Hindlimb muscle (tissue), 1 donor: ENCODE measurements at places on chromosomes 2 and 18.

- DNase-seq: no peak
These were observed 28.8 kb downstream of the ANKRD30B start for GRCh38 chr18:14776801-14777200.

- no peak for DNase-seq
These were observed 1.9 kb upstream of the STAT4 start for GRCh38 chr2:191152482-191153240.

GRCh38 chr2:219273937-219274336, 5.2 kb upstream of the DNAJB2 start:
- no peak for DNase-seq

DNA sequence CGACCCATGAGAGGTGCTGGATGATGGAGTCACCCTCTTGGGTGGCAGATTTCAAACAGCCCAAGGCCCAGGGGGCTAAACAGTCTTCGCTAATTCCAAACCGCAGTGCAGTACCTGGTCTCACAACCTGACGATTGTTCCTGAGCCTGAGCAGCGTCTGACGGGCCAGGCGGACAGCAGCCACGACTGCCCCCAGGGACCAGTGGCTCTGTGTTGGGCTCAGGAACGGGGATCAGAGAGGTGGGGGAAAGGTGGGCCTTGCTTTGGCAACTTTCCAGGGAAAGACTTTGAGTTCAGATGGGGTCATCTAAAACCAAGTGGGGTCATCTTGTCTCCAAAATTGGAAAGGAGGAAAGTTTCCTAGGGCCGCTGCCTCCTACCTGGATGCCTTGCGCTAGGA, 492 bp downstream of the COLEC11 start:
- DNase-seq: no peak

DNA sequence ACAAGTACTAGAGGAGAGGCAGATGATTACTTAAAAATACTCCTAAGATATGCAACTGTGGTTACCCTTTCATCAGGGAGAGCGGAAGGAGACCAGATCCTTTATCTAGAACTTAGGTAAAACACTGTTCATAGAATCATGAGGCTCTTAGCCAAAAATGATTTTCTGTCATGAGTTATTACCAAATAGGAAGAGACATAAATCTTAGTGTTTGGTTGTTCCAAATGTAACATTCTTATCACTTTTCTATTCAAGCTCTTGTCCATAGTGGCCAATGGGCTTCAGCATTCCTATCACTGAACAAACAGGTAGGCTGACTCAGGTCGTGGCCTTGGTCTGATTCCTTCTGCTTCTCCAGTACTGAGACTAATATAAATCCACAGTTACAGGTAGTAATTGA, 38.5 kb downstream of the RPRD1A start:
- DNase-seq: no peak

- no peak for DNase-seq
These were observed 747.0 kb downstream of the BCL11A start for GRCh38 chr2:59806486-59806885.

GRCh38 chr18:8279346-8279745, 329.9 kb upstream of the RAB12 start:
- no peak for DNase-seq

- no peak for DNase-seq
These were observed 2.4 kb upstream of the VPS54 start for GRCh38 chr2:64021578-64021977.

GRCh38 chr2:20291106-20291564, 59.5 kb downstream of the PUM2 start:
- peak; percentile 33 for DNase-seq

GRCh38 chr2:112682101-112682500, 36.4 kb downstream of the SLC20A1 start:
- no peak for DNase-seq

DNA sequence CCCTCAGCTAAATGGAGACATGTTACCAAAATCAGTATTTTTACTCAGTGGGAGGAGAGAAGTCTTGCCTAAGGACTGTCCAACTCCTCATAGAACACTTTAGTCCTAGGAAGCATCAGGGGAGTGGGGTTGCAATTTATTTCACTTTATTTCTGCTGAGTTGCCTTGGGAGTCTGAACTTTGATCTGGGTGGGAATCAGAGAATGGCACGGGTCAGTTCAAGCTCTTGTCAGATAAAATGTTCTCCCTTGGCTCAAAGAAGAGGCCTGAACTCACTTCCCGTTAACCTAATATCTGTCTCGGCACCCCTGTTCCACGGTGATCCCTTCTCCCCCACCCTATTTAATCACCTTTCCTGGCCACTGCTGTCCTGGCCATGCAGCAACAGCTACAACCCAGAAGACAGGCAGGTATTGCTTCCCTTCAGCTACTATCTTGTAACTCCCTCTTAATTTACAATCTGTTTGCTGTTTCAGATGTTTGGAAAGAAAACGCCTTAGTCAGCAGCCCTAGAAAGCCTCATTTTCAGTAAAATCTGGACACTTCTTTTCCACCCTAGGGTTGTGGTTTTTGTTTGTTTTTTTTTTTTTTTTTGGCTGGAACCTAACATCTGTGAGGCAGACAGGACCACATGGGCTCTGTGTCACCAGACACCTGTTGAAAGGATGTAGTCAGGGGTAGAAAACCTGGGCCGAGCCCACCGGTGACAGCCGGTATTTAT, 52.5 kb downstream of the SERTAD2 start:
- no peak for DNase-seq

GRCh38 chr2:107808959-107809358, 17.7 kb upstream of the RGPD4 start:
- DNase-seq: peak; percentile 12

GRCh38 chr2:119436993-119437772, 5.5 kb downstream of the TMEM37 start:
- no peak for DNase-seq

DNA sequence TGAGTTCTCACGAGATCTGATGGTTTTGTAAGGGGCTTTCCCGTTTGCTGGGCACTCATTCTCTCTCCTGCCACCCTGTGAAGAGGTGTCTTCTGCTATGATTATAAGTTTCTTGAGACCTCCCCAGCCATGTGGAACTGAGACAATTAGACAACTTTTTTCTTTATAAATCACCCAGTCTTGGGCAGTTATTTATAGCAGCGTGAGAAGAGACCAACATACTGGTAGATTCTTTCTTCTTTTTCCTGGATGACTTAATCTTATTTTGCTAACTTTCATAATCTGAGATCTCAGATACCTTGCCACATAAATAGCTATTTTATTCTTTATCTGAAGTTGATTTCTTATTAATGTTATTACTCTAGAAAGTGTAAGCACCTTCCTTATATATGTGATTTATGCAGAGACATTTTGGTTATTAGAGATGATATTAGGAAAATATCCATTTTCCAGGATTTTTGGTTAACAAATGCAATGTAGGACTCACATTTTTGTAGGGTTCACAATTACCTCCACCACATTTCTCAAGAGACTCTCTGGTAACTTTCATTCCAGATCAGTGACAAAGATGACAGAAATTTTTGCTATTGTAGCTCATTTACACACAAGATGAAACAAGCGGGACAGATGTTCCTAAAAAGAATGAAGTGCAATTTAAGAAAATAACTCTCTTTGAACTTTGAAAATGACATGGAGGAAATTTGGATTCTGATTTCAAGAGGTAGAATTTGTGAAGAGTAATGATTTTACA, 97.9 kb upstream of the RND3 start:
- DNase-seq: no peak

DNA sequence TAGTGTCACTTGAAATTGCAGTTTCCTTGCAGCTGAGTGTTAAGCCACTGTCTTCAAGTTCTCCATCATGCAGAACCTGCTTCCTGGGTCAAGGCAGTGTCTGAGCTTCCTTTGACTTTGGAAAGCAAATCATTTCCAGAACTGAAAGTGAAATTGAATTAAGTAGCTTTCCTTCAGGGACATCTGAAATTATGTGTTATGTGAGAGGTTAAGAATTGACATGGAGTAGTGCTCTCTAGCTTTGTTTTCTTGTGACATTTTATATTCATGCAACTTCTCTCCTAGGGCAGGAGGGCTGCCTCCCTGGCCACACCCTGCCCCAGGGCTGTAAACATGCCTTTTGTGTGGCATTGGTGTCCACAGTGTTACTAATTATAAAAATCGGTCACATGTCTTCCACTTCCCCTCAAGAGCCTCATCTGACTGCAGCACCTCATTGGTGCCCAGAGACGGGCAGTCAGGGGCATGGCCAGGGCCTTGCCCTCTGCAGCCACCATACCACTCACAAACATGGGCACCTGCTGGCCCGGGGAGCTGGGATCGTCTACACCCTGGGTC, 14.4 kb downstream of the RAB12 start:
- DNase-seq: no peak

DNA sequence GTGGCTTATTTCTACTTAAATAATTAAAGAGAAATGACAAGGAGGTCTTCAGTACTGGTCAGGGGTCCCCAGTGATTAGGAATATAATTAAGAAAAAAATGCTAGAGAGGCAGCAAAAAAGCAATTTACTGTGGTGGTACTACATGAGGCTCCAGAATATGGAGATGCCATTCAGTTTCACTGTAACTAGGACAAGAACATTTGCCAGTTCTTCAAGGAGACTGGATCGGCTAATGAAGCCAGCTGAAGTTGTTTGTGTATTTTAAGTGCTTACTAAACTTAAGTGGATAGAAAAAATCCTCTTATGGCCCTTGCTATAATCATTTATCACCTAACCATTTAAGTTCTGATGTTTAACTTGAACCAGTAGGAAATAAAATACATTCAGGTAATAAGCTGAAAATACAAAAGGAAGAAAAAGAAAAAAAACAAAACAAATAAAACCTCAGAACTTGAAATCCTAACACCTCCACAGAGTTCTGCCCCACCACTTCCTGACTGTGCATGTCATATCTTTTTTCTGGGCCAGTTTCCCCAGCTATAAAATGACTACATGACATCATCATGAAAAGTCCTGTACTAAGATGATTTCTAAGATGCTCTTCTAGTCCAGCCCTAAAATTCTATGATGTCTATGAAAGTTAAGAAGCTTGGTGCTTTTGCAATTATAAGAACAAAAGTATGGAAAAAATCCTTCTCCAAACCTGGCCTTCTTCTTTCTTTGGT, 98.0 kb downstream of the TRABD2A start:
- DNase-seq: no peak

- no peak for DNase-seq
These were observed 1.4 kb downstream of the DPYSL5 start for GRCh38 chr2:26849056-26849999.

GRCh38 chr18:37586656-37587225, 21.1 kb upstream of the CELF4 start:
- DNase-seq: no peak

DNA sequence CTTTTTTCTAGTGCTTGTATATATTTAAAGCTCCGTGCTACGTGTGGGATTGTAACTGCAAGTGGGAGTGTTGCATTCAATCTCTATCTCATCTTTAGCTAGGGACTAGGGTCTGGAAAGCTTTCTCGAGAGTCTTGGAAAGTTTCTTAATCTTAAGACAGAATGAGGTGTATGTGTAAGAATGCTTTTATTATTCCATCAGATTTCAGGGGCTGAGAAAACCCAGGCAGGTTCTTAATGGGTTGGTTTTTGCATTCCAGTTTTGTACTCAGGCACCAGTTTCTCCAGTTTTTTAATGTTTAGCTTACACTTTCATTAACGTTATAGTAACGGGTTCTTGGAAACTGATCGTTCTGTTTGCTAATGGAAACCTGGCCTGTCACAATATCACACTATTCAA, 20.3 kb downstream of the MRPL19 start:
- no peak for DNase-seq

- no peak for DNase-seq
These were observed 41.8 kb downstream of the CERKL start for GRCh38 chr2:181614874-181615638.

DNA sequence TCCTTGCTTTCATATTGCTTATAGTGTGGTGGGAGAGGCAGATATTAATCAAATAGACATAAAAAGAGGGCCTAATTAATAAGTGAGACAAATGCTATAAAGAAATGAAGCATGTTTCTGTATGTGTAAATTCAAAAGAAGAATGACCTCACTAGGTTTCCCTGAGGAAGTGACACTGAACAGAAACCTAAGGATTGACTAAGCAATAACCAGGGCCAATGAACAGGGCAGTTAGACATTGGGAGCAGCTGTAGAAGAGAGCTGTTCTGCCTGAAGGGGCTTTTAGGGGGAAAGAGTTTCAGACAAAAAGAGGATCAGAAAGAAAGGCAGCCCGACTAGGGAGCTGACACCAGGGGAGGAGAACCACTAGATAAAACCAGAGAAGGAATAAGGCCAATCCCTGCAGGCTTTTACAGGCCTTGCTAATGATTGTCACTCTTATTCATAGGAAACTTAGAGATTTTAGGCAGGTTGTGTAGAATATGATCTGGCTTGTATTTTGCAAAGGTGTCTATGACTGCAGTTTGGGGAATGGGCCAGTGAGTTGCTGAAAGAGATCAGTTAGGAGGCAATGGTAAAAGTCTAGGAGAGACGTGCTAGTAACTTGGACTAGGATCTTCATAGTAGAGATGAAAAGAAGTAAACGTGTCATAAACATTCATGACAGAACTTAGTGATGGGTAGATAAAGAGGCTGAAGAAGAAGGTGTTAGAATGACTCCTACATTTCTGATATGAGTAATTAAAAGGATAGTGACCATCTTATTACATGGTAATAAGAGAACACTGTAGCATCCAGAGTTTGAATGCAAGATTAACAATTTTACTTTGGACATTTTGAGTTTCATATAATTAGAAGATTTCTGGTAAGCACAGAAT, 26.8 kb upstream of the NABP1 start:
- DNase-seq: no peak

GRCh38 chr18:23964282-23965238, 50.0 kb upstream of the TTC39C start:
- no peak for DNase-seq

- no peak for DNase-seq
These were observed 72.8 kb downstream of the AQP4 start for GRCh38 chr18:26792661-26793060.

- no peak for DNase-seq
These were observed 77.6 kb downstream of the FHOD3 start for GRCh38 chr18:36375118-36375517.

DNA sequence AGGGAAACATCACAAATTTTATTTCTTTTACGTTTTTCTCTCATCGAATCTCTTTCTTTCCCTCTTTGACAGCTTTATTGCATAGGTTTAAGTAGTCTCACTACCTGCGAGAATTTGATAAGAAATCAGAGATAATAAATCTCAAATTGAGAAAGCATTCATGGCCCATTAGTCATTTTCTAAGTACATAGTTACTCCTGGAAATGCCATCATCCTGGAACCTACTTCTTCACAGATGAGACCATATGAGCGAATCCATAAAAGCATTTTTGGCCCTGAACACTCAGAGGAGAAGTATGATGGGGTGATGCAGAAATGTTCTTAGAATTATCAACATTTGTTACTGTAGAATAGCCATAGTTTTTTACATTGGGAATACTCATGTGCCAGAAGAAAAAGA, 138.0 kb upstream of the ARHGAP28 start:
- DNase-seq: no peak
